ENCODE measurements at places on chromosomes 13 and 19.

GRCh38 chr19:49567861-49568441, 12.4 kb downstream of the NOSIP start:
- DNase-seq, result peak; percentile 68

- DNase-seq, result no peak
These were observed 12.9 kb upstream of the RNF113B start for GRCh38 chr13:98189841-98190505.

- DNase-seq, result no peak
These were observed 1263.1 kb downstream of the PCDH9 start for GRCh38 chr13:65966991-65967451.

DNA sequence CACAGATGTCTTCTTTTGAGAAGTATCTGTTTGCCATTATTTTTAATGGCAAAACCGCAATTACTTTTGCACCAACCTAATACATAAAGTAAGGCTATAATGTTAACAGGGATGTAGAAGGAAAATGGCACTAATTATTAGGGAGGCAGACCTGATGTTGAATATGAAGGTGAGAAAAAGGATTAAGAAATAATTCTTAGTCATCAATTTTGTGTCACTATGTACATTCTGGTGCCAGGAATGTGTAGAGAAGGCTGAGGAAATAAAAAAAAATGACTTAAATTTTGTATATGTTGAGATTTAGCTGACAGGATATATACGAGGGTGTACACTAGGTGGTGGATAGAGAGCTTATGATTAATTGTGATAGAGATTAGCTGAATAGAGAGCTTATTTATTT, 12.6 kb downstream of the ZNF585B start:
- no peak for DNase-seq

GRCh38 chr13:34502621-34503020, 439.4 kb upstream of the NBEA start:
- DNase-seq, result no peak

GRCh38 chr13:58085819-58086218, 454.3 kb downstream of the PCDH17 start:
- no peak for DNase-seq

- no peak for DNase-seq
These were observed 36.2 kb downstream of the KDM4B start for GRCh38 chr19:5005096-5005495.

- DNase-seq, result no peak
These were observed 47.1 kb upstream of the MRI1 start for GRCh38 chr19:13717194-13717643.

DNA sequence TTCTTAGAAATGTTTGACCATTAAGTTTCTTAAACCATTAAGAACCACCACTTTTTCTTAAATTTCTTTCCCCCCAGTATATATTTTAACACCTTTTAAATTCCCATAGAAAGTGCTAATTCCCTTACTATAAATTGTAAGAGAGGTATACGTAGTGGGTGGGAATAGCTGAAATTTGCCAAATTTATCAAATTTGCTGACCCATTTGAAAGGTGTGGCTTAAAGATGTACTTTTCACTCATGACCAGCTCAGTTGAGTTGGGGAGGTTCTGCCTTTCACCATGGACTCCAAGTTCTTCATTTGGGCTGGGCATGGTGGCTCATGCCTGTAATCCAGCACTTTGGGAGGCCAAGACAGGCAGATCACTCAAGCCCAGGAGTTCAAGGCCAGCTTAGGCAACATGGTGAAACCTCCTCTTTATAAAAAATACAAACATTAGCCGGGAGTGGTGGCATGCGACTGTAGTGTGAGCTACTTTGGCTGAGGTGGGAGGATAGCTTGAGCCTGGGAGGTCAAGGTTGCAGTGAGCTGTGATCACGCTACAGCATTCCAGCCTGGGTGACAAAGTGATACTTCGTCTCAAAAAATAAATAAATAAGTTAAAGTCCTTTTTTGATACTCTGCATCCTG, 133.2 kb downstream of the MRPL57 start:
- no peak for DNase-seq

- no peak for DNase-seq
These were observed 10.2 kb downstream of the POU4F1 start for GRCh38 chr13:78593129-78593528.

GRCh38 chr13:114134944-114135610, 2.7 kb upstream of the RASA3 start:
- no peak for DNase-seq

DNA sequence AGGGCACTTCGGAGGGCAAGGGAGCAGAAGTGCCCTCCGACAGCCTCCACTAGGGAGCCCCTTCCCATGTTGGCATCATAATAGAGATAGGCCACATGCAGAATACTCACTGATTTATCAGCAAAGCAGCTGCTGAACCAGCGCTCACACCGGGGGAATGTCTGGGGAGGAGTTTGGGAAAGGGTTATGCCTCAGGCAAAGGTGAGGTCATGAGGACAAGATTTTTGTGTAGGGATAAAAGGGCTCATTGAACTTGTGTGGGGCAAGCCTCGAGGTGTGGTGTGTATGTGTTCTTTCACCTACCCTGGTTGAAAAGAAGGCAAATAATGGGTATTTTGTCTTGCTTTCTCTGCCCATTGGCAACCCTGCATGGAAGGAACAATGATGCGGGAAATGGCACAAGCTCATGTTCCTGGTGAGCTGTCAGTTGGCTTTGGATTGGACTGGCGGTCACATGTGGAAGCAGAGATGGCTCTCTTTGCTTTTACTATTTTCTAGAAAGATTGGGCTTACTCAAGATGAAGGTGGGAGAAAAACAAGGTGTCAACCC, 39.1 kb upstream of the SLC7A9 start:
- no peak for DNase-seq

DNA sequence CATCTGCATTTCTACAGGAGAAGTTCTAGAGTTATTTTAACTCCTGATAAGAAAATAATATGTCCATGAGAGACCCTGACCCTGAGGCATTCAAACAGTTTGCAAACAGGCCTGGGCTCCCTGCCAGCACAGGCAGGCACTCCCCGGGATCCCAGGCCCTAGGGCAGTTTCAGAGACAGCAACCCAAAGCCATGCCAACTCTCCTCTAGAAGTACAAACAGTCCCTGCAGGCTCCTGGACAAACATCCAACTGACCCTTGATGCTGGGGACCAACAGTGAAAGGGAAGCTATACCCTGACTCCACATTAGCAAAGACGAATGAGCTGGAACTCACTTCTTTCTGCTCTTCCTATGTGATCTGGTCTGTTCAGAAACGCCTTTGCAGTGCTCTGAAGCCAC, 44.8 kb downstream of the CCDC70 start:
- DNase-seq, result no peak

GRCh38 chr19:29266603-29267002, 53.7 kb upstream of the UQCRFS1 start:
- no peak for DNase-seq

DNA sequence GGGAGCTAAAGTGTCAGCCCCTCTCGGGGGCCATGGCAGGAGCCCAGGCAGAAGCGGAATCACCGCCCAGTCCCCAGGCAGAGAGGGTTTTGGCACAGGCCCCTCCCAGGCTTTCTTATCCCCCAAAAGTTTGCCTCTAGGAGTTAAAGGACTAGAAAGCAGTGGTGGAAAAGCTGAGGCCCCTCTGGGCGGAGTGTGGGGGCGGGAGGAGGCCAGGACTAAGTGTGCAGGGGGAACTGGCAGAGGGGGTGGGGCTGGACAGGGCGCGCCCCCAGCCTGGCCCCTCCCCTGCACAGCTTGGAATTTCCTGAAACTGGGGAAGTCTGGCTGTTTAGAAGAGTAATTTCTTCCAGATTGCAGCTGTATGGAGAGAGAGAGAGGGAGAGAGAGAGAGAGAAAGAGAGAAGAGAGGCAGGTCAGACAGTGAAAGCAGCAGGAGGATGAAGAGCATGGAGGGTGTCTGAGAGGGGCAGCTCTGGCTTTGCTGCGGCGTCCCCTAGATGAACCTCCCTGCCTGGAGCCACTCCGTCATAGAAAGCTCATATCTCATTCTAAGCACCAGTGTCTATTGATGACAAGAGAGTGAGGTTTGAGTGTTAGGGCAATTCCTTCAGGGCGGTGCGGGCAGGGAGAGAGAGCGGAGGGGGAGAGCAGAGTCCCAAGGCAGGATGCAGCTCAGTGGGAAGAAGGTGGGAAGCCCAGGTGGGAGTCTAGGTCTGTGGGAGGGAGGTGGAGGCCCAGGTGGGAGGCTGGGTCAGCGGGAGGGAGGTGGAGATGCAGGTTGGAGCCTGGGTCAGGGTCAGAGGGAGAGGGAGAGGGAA, at the start of gene CDC42EP5:
Gene CDC42EP5, minus strand, starts transcription at position 226 of the 821 bp plus-strand sequence. CDS start 7,749 bp downstream, outside the sequence.
- no peak for DNase-seq

GRCh38 chr13:25662516-25662915, 290.7 kb downstream of the ATP8A2 start:
- no peak for DNase-seq
